ENCODE measurements at places on chromosomes 2 and 18.

DNA sequence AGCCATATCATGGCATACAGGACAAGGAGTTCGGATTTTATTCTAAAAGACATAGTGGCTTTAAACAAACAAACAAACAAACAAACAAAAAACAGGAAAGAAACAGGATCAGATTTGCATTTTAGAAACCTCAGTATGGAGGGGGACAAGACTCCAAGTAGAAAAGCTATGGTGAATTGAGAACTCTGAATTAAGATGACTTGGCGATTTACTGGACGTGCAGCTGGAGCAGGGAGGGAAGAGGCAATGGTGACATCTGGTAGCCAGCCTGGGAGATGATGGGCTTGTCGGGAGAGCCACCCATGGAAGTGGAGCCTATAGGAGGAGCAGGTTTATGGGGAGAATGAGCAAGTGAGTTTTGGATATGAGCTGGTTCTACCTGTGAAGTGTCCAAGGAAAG lies 13.2 kb downstream of the CPLX4 start:
- no peak for DNase-seq

DNA sequence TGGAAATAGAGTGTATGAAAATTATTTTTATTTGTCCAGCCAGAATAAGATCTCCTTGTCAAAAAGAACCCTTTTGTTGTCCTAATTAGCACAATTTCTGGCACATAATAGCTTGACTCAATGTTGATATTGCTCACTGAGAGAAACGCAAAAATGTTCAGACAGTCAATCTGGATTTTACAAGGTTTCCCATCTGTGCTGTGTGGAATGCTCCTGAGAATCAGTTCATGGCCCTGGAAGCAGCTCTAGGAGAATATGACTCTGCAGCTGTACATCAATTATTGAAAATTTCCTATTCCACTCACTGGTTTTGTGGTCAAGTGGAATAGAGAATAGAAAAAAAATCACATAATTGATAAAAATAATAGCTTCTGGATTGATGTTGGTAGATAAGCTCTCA lies 1582.9 kb upstream of the NXPH2 start:
- DNase-seq: no peak

- DNase-seq: no peak
Measured at GRCh38 chr18:79549638-79550000, 130.0 kb upstream of the CTDP1 start.

- DNase-seq: no peak
Measured at GRCh38 chr2:45964223-45964841, 312.9 kb downstream of the PRKCE start.

- no peak for DNase-seq
Measured at GRCh38 chr2:172270278-172271079, 156.9 kb upstream of the ITGA6 start.

DNA sequence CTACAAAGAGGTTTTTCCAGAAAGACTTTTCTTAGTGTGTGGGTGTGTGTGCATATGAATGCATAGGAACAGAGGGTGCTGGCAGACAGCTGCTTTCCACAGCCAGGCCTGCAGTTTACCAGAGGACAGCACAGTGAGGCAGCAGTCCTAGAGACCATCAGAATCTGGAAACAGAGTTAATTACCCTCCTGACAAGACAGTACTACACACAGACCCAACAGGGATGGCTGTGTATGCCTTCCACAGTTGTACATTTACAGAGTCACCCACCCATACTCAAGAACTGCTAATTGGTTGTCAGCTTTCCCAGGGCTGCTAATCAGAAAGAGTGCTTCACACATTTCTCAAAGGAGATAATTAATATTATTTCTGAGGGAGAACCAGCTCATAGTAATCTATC lies 104.7 kb downstream of the FEZ2 start:
- DNase-seq: no peak

DNA sequence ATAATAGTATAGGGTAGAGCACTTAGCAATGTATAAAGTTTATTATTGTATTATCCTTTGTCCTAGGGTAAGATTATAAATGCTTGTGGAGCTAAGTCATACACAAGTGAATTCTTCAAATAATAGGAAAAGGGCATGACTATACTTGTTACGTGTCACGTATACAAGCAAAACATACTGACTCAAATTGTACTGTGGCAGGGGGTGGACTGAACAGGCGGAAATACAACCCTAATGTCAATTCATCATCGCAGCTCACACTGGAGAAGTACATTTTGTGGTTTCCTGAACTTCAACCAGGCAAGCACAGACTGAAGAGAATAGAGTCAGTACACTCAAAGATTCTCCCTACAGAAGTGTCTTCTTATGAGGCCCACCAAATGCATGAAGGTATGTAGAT lies 201.0 kb downstream of the MBD2 start:
- DNase-seq: no peak

GRCh38 chr2:144166743-144167142 lies 353.2 kb downstream of the ZEB2 start:
- no peak for DNase-seq

DNA sequence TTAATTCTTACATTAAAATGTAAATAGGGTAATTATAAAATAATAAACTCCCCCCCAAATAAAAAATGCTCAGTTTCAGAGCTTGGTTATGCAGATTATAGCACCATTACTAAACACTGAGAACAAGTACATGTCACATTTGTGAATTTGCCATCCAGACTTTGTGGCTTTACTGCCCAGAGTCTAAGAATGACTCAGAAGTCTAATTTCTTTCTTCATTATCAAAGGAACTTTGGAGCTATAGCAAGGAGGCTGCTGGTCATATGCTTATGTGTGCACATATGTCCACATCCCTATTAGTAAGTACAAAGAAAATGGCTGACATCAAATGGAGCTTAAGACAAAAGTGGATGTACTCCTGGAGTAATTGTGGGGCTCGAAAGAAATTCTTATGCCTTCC lies 248.5 kb upstream of the SESTD1 start:
- DNase-seq: no peak

DNA sequence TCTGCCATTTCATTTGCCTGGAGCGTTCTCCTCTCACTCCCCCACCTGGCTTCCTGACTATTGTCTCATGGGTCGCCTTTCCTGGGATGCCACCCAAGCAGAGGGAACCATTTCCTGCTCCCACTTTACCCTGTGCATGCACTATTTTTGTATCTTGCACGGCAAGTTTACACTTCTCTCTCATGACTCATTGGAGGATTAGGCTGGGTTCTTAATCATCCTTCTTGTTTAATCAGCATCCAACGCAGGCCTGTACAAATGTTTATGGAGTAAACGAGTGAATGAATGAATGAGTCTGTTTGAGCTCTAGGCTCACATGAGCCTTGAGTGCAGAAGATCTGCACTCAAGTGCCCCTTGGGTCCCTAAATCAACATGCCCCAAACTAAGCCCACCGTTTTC lies 3.8 kb upstream of the ARHGAP25 start:
- DNase-seq: no peak

- no peak for DNase-seq
Measured at GRCh38 chr18:59231114-59231513, 11.2 kb downstream of the GRP start.

GRCh38 chr2:27105981-27106380 lies 12.9 kb downstream of the CGREF1 start:
- no peak for DNase-seq

- DNase-seq: no peak
Measured at GRCh38 chr2:224613543-224614286, 28.6 kb upstream of the CUL3 start.

GRCh38 chr2:57528499-57528898 lies 518.1 kb upstream of the VRK2 start:
- no peak for DNase-seq

- DNase-seq: no peak
Measured at GRCh38 chr18:49476664-49477411, 10.2 kb downstream of the C18orf32 start.

- DNase-seq: no peak
Measured at GRCh38 chr18:78238404-78239089, 741.1 kb upstream of the SALL3 start.

DNA sequence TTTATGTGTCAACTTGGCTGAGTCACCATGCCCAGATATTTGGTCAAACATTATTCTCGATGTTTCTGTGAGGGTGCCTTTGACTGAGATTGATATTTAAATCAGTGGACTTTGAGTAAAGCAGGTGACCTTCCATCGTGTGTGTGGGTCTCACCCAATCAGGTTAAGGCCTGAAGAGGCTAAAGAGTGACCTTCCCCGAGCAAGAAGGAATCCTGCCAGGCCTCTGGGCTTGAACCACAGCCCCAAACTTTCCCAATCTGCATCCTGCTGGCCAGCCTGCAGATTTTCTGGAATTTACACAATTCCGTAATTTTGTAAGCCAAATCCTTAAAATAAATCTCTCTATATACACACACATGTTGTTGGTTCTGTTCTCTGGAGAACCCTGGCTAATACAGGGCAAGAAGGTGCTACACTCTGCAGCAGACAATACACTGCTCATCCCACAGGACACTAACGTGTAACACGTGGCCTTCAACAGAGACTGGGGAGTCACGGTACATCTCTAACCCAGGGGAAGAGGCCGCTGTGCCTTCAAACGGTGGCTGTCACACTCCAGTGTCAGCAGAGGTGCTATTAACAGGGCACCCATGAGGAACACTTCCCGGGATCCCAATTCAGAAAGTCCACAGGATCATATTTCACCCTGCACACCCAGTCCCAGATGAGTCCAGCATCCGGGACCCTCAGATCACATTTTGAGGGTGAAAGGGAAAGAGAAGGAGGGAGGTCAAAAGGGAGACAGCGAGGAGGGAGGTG lies 113.1 kb upstream of the ID2 start:
- no peak for DNase-seq

- no peak for DNase-seq
Measured at GRCh38 chr2:177908182-177908581, 164.4 kb downstream of the PDE11A start.

GRCh38 chr2:65357959-65358294 lies 74.5 kb downstream of the SPRED2 start:
- no peak for DNase-seq

- no peak for DNase-seq
Measured at GRCh38 chr18:48575301-48575657, 36.4 kb downstream of the CTIF start.

DNA sequence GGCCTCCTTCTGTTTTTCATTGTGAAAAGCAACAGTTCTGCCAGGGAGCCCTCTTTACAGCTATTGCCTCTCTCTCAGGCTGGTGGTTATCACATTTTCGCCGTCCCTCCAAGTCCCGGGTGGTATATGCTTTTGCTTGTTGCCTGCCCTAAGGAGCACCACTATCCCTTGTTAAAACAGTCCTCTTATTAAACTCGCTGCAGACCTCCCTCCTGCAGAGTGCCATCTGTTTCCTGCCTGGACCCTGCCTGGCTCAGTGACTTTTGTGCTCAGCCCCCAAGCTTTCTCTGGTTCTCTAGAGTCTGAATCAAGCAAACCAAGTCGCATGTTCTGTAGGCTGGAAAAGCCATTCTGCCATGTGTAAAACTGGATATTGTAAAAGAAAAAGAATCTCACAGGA lies 72.1 kb upstream of the FHL2 start:
- DNase-seq: no peak

- no peak for DNase-seq
Measured at GRCh38 chr2:65512783-65513182, 80.4 kb upstream of the SPRED2 start.

- no peak for DNase-seq
Measured at GRCh38 chr18:67670024-67670543, 153.6 kb upstream of the DSEL start.

DNA sequence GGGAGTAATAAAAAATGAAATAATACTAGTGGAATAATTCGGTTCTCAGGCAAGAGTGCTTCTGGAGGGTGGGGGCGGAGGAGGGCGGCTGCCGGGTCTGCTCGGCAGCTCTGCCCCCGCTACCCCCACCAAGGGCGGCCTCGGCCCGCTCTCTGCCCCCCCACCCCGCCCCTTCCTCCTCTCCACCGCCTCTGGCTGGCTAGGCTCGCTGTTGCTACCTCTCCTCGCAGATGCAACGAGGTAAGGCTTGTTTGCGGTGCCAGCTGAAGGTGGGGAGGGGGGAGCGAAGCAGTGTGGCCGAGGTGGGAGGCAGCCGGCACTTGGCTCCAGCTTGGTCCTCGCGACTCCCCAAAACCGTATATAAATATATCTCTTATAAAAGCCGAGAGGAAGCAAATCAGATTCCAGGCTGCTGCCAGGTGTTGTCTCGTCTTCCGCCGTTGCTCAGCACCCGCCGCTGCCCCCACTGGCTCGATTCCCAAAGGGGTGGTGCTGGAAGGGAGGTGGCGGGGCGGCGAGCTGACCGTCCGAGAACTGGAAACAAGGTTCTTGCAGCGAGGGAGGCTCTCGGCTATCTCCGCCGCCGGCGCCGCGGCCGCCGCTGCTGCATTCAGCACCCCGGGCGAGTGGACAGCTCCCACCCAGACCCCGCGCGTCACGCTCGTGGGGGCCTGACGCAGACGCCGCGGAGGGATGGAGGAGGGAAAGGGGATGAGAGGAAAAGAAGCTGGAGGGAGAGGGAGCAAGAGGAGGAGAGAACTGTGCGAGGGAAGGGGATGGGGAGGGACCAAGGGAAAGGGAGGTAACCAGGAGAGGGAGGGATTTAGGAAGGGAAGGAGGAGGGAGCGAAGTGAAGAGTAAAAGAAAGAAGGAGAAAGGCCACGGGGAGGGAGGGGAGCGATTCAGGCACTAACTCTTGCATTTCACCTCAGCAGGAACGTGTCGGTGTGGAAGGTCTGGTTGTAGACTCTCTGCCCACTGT lies at the start of gene MARCHF4:
MARCHF4 (minus strand) TSS at position 763 of the 982 bp plus-strand sequence. CDS start 2,223 bp downstream, outside the sequence.
- no peak for DNase-seq

GRCh38 chr18:25817546-25818237 lies 272.7 kb downstream of the SS18 start:
- DNase-seq: no peak

- DNase-seq: no peak
Measured at GRCh38 chr2:74533464-74533863, 3.7 kb downstream of the HTRA2 start.

- DNase-seq: no peak
Measured at GRCh38 chr2:240291337-240292034, 144.0 kb upstream of the GPC1 start.

GRCh38 chr2:8244639-8245038 lies 437.2 kb upstream of the ID2 start:
- no peak for DNase-seq

GRCh38 chr2:26957534-26957933 lies 12.9 kb upstream of the MAPRE3 start:
- DNase-seq: no peak

GRCh38 chr2:8457699-8458502 lies 224.0 kb upstream of the ID2 start:
- no peak for DNase-seq

DNA sequence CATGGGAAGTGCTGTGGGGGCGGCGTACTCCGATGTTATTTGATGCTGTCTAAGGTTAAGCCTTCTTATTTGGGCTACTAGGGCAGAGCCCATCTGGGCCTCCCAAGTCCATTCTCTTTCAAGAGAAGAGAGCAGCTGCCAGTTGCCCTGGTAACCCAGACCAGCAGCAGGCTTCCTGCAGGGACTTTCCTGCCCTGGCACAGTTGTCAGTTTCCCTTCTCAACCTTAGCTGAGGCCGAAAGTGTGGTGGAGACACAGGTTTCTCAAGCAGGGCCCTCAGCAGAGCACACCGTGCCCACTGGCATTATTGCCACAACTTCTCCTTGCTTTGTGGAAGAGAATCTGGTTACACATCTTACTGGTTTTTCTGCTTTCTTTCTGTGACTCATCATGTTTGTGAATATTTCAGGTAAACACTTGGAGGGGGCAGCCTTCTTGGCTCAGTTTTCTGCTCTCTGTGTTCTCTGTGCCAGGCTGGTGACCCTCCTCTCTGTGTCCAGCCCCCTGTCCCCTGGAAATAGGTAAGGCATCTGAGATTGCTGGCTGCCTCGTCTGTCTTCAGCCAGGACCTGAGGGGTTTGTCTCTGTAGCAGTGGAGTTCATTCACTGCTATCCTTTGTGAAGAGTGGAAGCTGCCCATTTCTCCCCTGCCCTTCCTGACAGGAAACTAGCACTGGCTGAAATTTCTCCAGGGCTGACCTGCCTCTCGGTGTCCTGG lies 111.0 kb downstream of the B3GNT2 start:
- no peak for DNase-seq

Measured in stimulated activated CD4-positive, alpha-beta T cell treated with anti-CD3 and anti-CD28 coated beads, TNF-alpha, amount 100 ng/mL, for 1 hour (primary cell).